H7 (cell line): ENCODE measurements at places on chromosomes 3 and 15.

- DNase-seq = peak; percentile 77
Measured at GRCh38 chr15:74958320-74958907, 1.8 kb upstream of the RPP25 start.

GRCh38 chr3:64533617-64534317, 154.0 kb downstream of the ADAMTS9 start:
- peak; percentile 76 for DNase-seq

DNA sequence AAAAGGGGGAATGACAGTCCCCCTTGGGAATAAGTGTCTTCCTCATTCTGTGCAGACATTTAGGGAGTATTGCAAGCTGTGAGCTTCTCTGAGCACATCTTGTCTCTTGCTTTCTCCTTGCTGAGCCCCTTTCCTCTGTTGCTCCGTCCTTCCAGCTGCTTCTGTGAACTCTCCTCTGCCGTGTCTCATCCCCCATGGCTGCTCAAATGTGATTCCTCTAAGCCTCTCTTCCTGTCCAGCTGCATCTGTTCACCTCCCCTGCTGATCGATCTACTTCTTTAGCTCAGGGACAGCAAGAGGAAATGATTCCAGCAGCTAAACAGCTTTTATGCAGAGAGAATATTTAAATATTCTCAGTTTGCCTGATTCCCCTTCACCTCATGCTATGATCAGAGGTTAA, 328.0 kb upstream of the DNAJC19 start:
- no peak for DNase-seq

DNA sequence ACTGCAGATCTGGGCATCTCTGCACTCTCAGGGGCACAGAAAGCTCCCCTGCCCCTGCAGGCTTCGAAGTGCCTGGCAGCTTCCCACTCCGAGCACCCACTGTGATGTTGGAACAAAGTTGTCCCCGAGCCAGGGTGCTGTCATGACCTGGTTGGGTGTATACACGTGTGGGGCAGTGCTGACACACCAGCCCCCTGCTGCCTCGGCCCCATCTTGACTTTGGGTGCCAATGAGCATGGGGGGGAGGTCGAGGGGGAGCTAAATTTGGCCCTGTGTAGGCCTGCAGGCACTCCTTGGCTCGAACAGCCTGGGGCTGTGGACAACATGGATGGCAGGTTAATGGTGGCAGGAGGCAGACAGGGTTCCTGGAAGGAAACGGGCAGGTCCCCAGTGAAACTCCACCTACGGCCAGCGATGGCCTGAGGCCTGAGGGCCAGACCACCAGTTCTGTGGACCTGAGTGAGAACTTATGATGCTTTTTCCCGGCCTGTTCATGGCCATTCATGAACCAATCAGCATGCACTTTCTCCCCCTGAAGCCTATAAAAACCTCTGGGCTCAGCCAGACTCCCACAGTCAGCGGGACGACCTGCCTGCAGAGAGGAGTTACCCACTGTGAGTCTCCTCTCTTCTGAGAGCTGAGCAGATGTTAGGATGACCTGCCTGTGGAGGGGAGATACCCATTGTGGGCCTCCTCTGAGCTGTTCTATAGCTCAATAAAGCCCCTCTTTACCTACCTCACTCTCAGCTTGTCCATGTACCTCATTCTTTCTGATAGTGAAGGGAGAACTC, 1029.1 kb upstream of the GBE1 start:
- no peak for DNase-seq

GRCh38 chr15:91318931-91319330, 218.9 kb downstream of the SV2B start:
- no peak for DNase-seq

DNA sequence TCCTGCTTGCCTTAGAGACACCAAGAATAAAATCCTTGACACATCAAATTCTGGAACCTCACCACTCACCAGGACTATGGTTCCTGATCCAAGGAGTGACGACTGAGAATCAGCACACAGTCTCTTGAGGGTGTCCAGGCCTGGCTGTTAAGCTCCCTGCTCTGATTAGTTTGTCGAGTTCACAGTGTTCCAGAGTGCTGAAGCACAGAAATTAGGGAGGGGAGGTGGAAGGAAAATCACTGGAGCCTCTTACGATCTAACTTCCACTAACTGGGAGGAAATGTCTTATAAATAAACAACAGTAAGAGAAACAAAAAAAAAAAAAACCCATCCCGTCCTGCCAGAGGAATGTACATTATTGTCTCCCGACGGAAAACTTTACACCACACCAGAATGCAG, 330.2 kb downstream of the TIGIT start:
- no peak for DNase-seq

DNA sequence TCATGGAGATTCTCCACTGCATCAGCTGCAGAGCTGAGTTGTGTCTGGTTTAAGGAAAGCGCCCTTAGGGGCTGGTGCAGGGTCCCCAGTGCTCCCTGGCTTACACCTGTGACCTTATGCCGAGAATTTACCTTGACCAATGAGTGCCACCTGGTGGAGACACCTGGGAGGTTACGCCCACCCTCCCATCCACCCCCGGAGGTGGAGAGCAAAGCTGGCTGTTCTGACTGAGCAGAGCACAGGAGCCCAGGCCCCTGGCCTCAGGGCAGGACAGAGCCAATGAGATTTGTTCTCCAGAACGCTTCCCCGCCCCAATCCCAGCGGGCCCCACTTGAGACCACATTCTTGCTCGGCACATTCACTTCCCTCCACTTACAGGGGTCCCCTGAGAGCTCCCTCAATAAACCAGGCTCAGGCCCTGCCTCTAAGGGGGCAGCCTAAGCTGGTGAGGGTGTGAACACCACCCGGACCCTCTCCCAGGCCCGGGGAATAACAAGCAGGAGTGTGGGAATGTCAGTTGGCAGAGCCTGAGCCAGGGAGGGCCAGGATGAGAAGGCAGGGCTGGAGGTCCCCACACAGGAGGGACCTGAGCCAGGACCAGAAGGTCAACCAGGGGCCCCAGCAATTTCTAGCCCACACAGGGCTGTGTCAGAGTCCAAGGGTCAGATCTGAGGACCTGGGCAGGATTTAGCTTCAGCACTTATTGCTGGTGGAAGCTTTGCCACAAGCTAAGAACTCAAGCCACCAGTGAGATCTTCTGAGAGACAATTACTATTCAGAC, 117.1 kb downstream of the TPRA1 start:
- DNase-seq = peak; percentile 97
